Effector CD4-positive, alpha-beta T cell (primary cell): ENCODE measurements at places on chromosomes 6 and 20.

- DNase-seq = no peak
Measured at GRCh38 chr6:65231616-65232015, 475.4 kb downstream of the EYS start.

DNA sequence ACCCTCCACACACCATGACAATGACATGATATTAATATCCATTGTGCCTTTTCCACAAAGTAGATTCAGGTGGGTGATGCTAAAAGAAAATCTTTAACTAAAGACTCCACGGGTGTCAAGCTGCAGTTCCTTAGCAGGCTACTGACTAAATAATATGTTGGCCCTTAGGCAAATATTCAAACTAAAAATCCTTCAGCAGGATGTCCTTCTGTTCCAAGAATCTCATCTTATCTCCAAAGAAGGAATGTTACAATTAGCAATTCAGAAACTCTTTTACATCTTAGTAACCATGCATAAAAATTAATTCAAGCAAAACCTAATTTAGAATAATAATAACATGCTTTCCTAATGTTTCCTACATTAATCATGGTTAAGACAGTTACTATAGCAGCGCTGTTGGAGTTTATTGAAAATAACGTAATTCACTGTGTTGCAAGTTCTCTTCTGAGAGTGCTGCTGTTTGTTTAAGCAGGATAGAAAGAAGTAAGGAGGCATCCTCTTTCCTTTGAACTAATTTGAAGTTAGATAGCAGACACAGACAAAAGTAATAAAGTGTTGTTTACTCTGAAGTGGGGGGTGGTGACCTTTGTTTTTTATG is 414.8 kb upstream of the CDH4 start:
- no peak for DNase-seq

GRCh38 chr20:64041781-64042053 is 5.7 kb downstream of the C20orf204 start:
- no peak for DNase-seq

DNA sequence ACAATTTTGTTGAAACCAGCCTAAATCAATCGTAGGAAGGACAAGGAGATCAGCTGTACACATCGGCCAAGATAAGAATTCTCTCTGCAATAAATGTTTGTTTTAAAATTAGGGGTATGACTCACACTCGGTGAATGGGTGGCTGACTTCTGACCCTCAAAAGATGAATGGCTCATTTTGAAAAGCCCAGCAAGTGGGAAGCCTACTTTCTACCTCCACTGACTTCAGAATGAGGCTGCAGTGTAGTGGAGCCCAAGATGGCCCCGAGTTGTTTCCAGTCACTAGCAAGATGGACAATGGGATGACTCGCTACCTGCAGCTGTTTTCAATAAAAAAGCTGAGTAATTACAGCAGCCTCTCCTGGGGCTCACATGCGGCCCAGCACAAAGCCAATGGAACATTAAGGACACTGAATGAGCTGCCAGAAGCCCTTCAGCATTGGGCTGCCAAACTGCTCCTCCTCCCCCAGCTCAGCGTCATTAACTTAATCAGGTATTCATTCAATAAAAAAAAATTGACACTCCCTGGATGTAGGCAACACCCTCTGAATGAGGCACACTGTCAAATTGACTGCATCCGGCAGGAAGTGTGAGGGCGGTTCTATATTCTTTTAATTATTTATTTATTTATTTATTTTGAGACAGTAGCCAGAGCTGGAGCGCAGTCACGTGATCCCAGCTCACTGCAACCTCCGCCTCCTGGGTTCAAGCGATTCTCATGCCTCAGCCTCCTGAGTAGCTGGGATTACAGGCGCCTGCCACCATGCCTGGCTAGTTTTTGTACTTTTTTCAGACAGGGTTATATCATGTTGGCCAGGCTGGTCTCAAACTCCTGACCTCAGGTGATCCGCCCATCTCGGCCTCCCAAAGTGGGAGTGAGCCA is 107.3 kb downstream of the GMPR start:
- DNase-seq = no peak
